Transverse colon (tissue), 4 donors: ENCODE measurements at places on chromosomes 11 and 22. TPM values are rescaled to one million over a fixed set of nuclear protein-coding genes. Genes with fewer than 3 reads are reported as not detected.

DNA sequence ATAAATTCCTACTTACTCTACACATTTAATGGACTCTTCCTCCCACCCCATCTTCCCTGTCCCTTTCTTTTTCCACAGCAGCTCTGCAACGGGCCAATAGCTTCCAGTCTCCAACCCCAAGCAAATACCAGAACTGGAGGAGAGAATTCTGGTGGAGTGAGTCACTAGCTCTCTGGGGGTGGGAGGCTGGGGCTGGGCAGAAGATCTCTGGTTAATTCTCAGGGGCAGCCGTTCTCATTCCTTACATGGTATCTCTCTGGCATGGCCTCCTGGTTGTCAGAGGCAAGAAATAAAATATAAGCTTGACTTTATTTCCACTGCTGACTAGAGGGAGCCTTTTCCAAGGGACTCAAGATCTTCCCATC is 90.4 kb upstream of the PARVA start:
- peak; percentile 35 for DNase-seq

DNA sequence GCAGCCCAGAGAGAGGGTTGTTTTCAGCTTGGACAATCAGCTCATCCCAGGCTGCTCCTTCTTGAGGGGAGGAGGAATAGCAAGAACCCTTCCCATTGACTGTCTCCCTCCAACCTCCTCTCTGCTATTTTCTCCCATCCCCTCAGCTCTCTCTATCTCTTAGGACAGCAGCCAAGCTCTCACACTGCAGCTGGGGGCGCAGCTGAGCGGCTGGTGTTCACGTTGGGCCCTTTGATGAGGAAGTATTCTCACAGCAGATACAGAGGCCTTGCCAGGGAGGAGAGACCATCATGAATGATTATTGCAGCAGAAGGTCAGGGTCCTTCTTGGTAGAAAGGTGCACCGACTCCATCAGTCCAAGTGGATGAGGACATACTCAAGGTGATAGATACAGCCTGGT is 26.5 kb upstream of the CADM1 start:
- no peak for DNase-seq

Gene GGTLC2
- total RNA-seq = not detected

Gene SCT
- total RNA-seq = not detected

Gene PIH1D2
- 0.68 TPM for total RNA-seq

Gene CDC42EP2
- total RNA-seq = 10.4 TPM

DNA sequence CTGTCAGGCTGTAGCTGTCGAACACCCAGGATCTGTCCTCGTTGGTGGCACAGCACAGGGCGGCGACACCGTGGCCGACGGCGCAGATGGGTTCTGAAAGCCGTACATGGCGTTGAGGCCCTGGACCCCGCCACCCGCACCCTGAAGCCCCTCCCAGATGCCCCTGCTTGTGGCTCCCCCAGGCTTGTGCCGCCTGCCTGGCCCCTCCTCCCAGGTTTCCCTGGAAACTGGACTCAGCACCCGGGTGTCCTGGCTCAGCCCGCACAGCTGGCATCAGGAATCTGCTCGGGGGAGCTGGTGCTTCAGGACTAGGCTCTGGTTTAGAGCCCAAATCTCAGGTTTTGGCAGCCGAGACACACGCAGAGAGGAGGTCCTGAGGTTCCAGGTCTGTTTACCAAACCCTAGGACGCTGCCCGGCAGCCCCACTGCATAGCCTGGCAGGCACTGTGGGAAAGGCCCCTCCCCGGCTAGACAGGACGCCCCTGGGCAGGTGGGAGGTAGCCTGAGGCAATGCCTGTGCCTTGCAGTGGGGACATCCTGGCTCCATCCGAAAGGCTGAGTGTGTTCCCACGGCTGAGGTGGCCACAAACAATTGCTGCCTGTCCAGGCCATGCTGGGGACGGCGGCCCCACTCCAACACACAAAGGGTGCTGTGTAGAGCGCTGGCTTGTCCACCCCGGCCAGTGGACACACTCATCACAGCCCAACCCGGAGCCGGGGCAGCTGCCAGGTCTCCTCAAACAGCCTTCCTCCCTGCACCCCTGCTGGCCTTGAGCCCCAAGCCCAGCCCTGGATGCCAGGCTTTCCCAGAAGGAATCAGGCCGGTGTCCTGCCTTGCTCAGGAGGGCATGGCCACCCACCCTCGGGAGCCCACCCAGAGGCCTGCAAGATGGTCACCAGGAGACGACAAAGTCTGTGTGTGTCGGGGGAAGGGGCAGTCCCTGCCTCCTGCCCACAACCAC is 4.6 kb downstream of the GATD1 start:
- no peak for DNase-seq

- no peak for DNase-seq
Measured at GRCh38 chr11:78226684-78227680, 38.3 kb downstream of the USP35 start.

Gene SERPING1
- total RNA-seq = 122 TPM

- DNase-seq = no peak
Measured at GRCh38 chr22:32334660-32335365, 22.9 kb upstream of the RFPL3 start.

DNA sequence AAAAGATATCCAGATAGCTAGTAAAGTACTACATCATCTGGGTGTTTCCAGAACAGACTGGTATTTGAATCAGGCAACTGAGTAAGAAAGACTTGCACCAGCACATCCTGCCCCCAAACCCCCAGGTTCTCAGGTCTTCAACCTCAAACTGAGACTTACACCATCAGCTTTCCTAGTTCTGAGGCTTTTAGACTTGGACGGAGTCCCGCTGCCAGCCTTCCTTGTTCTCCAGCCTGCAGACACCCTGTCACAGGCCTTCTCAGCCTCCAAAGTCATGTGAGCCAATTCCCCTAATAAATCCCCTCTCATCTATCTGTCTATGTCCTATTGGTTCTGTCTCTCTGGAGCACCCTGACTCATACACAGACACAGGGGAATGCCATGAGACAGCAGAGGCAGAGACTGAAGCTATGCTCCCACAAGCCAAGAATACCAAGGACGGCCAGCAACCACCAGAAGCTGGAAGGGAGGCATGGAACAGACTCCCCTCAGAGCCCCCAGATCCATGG is 10.9 kb downstream of the SMCO4 start:
- no peak for DNase-seq

DNA sequence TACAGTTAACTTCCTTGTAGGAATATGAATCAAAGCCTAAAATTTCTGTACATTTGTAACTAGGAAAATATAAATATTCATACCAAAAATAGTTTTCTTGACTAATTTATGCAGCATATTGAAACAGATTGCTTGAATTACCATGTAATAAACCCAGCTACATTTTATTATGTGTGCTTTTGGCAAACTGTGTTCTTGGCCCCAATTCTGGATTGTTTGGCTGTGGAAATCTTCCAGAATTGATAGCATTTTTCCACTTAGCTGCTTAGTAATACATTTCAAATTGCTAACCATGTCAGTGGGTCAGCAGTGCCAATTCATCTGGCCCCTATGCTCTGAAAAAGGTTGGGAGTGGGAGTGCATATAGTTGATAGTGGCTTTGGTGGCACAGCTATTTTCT is 32.3 kb downstream of the PDHX start:
- DNase-seq = no peak

- no peak for DNase-seq
Measured at GRCh38 chr11:94956963-94957362, 16.4 kb downstream of the CWC15 start.

DNA sequence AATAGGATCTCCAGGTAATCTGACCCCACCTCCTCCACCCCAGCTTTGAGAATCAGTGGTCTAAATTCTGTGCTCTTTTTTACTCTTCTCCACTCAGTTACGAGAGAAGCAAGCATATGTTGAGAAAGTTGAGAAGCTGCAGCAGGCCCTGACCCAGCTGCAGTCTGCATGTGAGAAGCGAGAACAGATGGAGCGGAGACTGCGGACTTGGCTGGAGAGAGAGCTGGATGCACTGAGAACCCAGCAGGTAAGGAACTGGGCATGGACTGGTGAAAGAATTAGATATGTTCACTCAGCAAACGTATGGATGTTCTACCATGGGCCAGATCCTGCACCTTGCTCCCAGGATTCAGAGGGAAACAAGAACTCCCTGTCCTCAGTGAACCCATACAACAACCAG is 85.7 kb downstream of the AMOTL1 start:
- no peak for DNase-seq

Gene LMNTD2
- total RNA-seq = 89.0 TPM

GRCh38 chr11:8035200-8035855 is 45.7 kb upstream of the TUB start:
- DNase-seq = no peak

DNA sequence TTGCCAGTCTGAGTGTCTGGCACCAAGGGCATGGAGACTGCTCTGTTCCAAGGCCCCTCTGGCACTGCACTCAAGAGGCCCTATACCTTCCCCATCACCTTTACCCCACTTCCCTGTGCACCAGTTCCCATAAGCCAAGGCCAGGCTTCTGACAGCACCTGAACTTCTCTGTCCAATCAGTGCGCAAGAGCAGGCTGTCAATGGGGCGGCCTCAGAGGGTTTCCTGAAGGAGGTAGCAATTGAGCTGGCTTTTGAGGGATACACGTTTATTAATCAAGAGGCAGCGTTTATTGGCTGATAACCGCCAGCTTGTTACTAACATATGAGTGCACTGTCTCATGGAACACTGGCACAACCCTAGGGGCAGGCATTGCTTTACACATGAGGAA is 2.1 kb downstream of the SH3BP1 start:
- DNase-seq = peak; percentile 78

Gene TMPRSS6
- total RNA-seq = 0.41 TPM

Gene ZNF70
- total RNA-seq = 6.4 TPM

Gene LYVE1
- total RNA-seq = 22.8 TPM

DNA sequence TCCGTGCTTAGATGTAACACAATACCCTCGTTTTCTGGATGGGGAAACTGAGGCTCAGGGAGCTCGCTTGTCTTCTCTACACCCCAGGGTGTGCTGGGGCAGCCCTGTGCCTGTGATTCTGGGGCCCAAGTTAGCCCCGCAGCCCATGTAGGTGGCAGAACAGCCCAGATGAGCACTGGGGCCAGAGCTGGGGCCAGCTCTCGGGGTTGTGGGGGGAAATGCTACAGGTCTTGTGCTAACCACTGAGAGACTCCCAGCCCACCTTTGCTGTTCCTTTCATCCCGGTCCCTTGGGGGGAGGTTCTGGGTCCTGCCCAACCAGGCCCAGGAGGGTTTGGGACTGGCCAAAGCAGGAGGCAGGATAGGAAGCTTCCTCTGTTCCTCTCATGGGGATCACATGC is 13.5 kb downstream of the MYEOV start:
- no peak for DNase-seq

Gene MPZL2
- 69.9 TPM for total RNA-seq

DNA sequence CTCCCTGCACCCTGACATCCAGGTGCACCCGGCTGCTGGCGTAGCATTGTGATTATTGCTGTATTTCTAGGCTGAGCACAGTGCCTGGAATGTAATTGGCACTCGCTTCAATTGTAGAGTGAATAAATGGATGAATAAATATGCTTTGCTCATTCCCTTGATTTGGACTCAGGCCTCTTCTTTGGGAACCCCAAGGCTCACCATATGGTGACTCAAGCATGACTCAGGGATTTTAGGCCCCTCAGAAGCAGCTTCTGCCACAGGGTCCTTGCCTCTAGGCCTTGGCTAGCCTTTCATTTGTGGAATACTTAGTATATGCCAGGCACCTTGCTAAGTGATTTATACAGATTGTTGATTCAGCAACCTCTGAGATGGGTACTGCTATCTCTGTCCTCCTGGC is 78.9 kb downstream of the GRIK4 start:
- no peak for DNase-seq

DNA sequence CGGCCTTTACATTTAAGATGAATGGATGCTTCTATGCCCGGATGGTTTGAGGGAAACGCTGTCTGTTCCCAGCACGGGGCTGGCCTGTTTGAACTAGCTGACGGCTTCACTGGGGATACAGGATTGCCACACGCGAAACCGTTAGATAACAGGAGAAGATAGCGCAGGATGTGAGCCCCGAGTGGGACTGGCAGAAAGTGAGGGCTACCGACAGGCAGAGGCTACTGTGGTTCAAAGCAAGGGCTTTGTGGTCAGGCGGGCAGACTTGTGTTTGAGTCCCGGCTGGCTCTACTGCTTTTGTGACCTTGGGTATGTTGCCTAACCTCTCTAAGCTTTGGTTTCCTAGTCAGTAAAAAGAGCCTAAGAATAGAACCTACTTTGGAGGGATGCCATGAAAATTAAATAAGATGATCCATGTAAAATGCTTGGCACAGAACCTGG is 2.8 kb upstream of the OAF start:
- DNase-seq = no peak

DNA sequence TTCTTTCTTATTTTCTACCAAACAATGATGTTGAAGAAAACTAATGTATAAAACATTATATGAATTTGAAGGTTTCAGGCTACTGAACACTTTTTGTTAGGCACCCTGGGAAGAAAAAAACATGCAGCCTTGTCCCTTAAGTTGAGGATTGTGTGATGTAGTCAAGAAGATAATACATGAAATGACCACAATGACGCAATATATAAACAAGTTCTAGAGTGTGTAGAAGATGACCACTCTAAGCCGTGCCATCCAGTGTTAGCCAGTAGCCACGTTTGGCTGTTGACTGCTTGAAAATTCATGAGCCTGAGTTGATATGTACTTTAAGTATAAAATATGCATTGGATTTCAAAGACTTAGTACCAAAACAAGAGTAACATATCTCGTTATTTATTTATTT is 16.2 kb downstream of the SWAP70 start:
- no peak for DNase-seq

DNA sequence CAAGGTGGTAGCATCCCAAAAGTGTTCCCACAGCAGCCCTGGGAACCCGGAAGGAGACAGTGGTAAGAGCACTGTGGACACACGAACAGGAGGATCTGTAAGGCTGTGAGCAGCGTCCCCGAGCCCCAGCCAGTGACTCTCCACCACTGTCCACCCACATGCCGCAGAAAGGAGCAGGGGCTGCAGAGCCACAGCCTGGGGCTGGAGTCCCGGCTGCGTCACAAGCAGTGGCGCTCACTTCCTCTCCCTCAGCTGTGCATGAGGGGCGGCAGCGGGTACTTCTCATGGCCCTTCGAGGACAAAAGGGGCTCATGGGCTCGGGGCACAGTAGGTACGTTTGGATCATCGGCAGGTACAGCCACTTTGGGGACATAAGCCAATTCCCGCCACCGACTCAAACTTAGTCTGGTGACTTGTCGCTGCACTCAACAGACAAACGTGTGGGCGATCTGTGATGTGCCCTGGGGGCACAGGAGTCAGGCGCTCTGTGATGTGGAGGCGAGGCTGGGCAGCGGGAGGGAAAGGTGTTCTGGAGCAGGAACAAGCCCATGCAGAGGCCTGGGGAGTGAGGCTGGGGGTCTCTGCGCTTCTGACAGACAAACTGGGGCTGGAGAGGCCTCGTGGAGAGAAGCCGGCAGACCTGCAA is 68.5 kb downstream of the SCUBE1 start:
- no peak for DNase-seq

GRCh38 chr22:41288245-41288946 is 2.4 kb upstream of the RANGAP1 start:
- DNase-seq = peak; percentile 35

Gene DDTL
- total RNA-seq = not detected

GRCh38 chr22:17774926-17775685 is 837 bp upstream of the BID start:
- DNase-seq = no peak

Gene TPBGL
- total RNA-seq = 0.40 TPM

- peak; percentile 62 for DNase-seq
Measured at GRCh38 chr11:71080239-71081097, 171.9 kb downstream of the SHANK2 start.

GRCh38 chr11:132744771-132745170 is 787.5 kb downstream of the OPCML start:
- no peak for DNase-seq
